Activated T-helper 2 cell treated with anti-CD3 and anti-CD28 coated beads, Interferon-gamma antibody, Interleukin-2, Interleukin-4, amounts not matched to agents 10 μg/mL and 5 μg/mL and 100 μg/mL, durations not matched to agents 14 hours and 24 hours and 36 hours (primary cell): ENCODE measurements at places on chromosomes 16 and 17. TPM values are rescaled to one million over a fixed set of nuclear protein-coding genes. Genes with fewer than 3 reads are reported as not detected.

DNA sequence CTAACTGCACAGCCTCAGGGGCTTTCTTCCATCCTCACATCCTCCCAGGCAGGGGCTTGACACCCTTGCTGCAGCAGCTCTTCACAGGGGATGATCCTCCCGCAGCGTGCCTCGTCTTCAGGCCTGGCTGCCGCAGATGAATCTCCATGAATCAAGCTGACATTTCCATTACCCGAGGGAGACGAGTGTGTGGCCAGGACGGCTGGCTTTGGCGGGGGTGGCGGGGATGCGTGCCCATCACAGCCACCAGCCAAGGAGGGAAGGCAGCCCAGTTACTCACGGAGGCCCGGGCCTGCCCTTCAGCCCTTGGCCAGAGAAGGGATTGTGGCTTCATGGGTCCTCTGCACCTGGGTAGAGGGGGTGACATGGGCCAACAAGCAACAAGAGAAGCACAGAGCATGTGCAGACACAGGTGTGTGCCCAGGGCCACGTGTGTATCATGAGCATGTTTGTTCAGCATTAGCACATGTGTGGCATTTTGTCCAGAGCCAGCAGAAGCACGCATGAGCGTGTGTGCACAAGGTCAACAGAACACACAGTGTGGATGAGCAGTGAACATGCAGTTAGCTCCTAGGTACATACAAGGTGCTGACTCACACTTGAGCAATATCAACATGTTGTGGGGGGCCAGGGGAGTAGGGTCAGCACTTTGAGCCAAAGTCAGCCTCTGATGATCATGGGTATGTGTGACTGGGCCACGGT lies 236.4 kb downstream of the KATNIP start:
- no peaks in the 10 kb centered on the region for H3K36me3 ChIP-seq
- no peak for DNase-seq
- H3K4me3 ChIP-seq: no peak overlapping the region
- H3K27ac ChIP-seq: no peak overlapping the region
- H3K4me1 ChIP-seq: no peaks in the 10 kb centered on the region

- DNase-seq: no peak
- no peaks in the 10 kb centered on the region for H3K27me3 ChIP-seq
- peaks cover 28% of the 10 kb centered on the region for H3K36me3 ChIP-seq
- H3K4me1 ChIP-seq: no peaks in the 10 kb centered on the region
- no peak overlapping the region for H3K27ac ChIP-seq
- no peak overlapping the region for H3K4me3 ChIP-seq
Measured at GRCh38 chr16:8887431-8887765, 5.2 kb downstream of the LITAFD start.

GRCh38 chr16:89811321-89811720 lies 5.1 kb downstream of the FANCA start:
- H3K27me3 ChIP-seq: no peaks in the 10 kb centered on the region
- H3K27ac ChIP-seq: no peak overlapping the region
- peaks cover 17% of the 10 kb centered on the region for H3K4me1 ChIP-seq
- H3K36me3 ChIP-seq: peaks cover 38% of the 10 kb centered on the region
- H3K4me3 ChIP-seq: no peak overlapping the region

DNA sequence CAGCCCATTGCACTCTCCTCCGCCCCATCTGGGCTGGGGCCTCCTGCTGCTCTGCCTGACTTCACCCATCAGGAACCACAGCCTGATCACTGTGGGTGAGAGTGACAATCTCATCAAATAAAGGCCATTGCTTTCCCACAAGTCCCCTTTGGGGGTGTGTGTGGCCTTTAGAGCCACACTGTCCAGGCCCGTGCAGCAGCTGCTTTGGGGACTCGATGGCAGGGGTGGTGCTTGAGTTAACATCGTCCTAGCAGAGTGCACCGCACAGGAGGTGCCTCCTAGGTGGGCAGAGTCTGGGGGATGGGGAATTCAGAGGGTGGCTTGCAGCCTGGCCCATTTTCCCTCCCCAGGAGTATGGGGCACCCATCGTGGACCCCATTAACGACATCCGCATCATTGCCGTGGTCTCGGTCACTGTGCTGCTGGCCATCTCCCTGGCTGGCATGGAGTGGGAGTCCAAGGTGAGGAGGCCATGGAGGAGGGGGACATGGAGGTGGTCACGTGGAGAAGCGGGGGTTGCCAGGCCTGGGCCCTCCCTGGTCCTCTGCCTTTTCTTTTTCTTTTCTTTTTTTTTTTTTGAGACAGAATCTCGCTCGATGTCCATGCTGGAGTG lies 5.4 kb downstream of the SLC12A3 start:
- no peaks in the 10 kb centered on the region for H3K36me3 ChIP-seq
- peaks cover 5% of the 10 kb centered on the region for H3K4me1 ChIP-seq
- DNase-seq: no peak
- H3K27me3 ChIP-seq: no peaks in the 10 kb centered on the region
- no peak overlapping the region for H3K27ac ChIP-seq
- no peak overlapping the region for H3K4me3 ChIP-seq

DNA sequence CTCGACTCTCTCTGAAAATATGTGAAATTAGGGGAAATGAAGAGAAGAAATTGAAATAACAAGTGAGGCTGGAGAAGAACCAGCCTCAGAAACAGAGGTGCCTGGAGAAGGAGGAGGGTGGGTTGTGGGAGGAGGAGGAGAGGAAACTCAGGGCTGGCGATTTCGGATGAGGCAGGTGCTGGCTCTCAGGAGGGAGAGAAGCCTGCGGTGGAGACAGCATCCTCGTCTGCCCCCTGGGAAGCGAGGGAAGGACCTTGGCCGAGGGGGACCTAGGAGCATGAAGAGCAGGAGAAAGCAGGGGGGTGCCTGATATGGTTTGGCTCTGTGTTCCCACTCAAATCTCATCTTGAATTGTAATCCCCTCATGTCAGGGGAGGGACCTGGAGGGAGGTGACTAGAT lies 264.7 kb upstream of the TNRC6C start:
- no peak overlapping the region for H3K4me3 ChIP-seq
- H3K36me3 ChIP-seq: no peaks in the 10 kb centered on the region
- DNase-seq: no peak
- H3K27ac ChIP-seq: no peak overlapping the region
- peaks cover 20% of the 10 kb centered on the region for H3K27me3 ChIP-seq

DNA sequence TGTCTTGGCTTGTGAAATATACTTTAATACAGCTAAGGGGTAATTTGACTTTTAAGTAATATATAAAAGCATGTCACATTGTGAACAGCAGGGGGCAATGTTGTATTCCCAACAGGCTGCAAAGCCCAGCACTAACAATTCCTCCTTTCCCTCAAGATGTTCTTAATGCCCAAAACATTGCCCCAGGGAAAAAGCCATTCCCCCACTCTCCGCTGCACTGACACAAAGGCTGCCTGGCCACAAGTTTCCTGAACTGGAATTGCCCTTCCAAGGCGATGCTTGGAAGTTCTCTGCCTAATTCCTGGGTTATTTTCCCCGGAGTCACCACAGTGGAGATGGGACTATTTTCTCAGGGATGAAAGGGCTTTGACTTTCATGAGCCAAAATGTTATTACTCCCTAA lies 27.2 kb downstream of the CLEC16A start:
- H3K27ac ChIP-seq: peak overlapping the region; percentile 55
- no peaks in the 10 kb centered on the region for H3K27me3 ChIP-seq
- no peak for DNase-seq
- H3K36me3 ChIP-seq: peaks cover 62% of the 10 kb centered on the region
- peaks cover 58% of the 10 kb centered on the region for H3K4me1 ChIP-seq
- no peak overlapping the region for H3K4me3 ChIP-seq

- H3K27ac ChIP-seq: no peak overlapping the region
- peaks cover 9% of the 10 kb centered on the region for H3K4me1 ChIP-seq
- peaks cover 9% of the 10 kb centered on the region for H3K27me3 ChIP-seq
- H3K4me3 ChIP-seq: no peak overlapping the region
- H3K36me3 ChIP-seq: no peaks in the 10 kb centered on the region
- DNase-seq: no peak
Measured at GRCh38 chr17:63914471-63914870, 3.4 kb upstream of the CSHL1 start.

DNA sequence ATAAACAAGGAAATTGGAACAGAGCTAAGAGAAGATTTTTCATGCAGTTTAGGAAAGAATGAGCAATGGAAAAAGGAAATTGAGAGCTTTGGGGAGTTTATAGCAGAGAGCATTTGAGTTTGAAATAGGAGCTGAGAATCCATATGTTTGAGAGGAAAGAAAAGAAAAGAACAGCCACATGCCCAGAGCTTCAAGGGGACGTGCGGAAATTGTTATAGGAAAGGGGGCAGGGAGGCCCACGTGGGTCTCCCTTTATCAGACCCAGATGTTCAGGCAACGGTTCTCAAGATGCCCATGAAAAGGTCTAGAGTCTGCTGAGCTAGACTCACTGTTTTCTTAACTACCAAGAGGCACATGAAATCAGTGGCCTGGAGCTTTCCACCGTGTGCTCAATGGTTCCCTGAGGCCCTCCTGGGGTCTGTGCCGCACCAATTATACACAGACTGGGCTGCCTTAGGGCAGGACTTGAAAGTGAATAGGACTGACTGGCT lies 31.2 kb downstream of the CHD9 start:
- no peak overlapping the region for H3K27ac ChIP-seq
- no peaks in the 10 kb centered on the region for H3K36me3 ChIP-seq
- DNase-seq: no peak
- H3K27me3 ChIP-seq: no peaks in the 10 kb centered on the region
- peaks cover 11% of the 10 kb centered on the region for H3K4me1 ChIP-seq

GRCh38 chr16:54033747-54034146 lies 252.8 kb downstream of the IRX3 start:
- no peak overlapping the region for H3K4me3 ChIP-seq
- H3K27ac ChIP-seq: no peak overlapping the region
- H3K4me1 ChIP-seq: no peaks in the 10 kb centered on the region
- DNase-seq: no peak

DNA sequence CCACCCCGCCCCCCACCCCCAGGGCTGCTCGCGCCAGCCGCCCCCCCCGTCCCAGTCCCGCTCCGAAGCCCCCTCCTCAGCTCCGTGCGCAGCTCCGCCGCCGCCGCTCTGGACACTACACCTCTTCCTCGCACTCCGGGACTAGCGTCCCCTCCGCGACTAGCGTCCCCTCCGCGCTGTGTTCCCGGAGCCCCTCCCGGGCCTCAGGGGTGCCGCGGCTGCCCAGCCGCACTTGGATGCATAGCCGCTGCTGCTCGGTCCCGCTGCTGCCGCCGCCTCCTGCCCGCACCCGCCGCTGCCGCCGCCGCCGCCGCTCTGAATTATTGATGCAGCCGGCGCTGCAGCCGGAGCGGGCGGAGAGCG lies at the start of gene CBLN1:
CBLN1 (minus strand) TSS at position 359 of the 363 bp plus-strand sequence. CDS start 373 bp downstream, outside the sequence.
- peak within 1 kb of the TSS; percentile 66 for H3K4me3 ChIP-seq
- H3K27me3 ChIP-seq: peaks cover 74% of the 10 kb centered on the region
- peaks cover 3% of the 10 kb centered on the region for H3K36me3 ChIP-seq
- peaks cover 5% of the 10 kb centered on the region for H3K4me1 ChIP-seq
- no peak within 1 kb of the TSS for H3K27ac ChIP-seq
- DNase-seq: no peak

- H3K27me3 ChIP-seq: no peaks in the 10 kb centered on the region
- DNase-seq: no peak
- H3K4me3 ChIP-seq: no peak overlapping the region
- H3K4me1 ChIP-seq: no peaks in the 10 kb centered on the region
Measured at GRCh38 chr16:35910409-35910808, 2451.0 kb downstream of the TP53TG3F start.

- peaks cover 5% of the 10 kb centered on the region for H3K27me3 ChIP-seq
- no peak overlapping the region for H3K4me3 ChIP-seq
- H3K4me1 ChIP-seq: no peaks in the 10 kb centered on the region
- no peak overlapping the region for H3K27ac ChIP-seq
- no peak for DNase-seq
Measured at GRCh38 chr17:28973425-28973824, 22.1 kb upstream of the PHF12 start.

DNA sequence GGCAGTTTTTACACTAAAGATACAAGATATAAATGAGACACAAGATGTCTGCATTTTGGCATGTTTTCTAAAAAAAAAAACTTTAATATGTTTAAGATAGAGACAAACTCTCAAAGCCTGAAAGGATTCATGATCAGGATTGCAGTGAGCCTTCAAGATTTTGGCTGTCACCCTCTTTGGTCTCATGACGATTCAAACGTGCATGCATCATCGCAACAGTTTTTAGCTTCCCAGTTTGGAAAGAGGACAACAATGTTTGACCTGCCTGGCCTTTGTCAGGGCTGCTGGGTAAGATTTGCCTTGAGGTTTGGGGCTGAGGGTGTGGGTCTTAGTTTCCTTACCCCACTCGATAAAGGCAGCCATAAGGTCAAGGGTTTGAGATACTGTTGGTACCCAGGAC lies 134.1 kb downstream of the RGS9 start:
- H3K27me3 ChIP-seq: peaks cover 4% of the 10 kb centered on the region
- DNase-seq: no peak
- no peak overlapping the region for H3K4me3 ChIP-seq
- peaks cover 2% of the 10 kb centered on the region for H3K4me1 ChIP-seq
- no peak overlapping the region for H3K27ac ChIP-seq

- DNase-seq: no peak
- no peak overlapping the region for H3K4me3 ChIP-seq
- H3K4me1 ChIP-seq: no peaks in the 10 kb centered on the region
- H3K36me3 ChIP-seq: no peaks in the 10 kb centered on the region
Measured at GRCh38 chr16:58850019-58850677, 116.0 kb upstream of the GOT2 start.

DNA sequence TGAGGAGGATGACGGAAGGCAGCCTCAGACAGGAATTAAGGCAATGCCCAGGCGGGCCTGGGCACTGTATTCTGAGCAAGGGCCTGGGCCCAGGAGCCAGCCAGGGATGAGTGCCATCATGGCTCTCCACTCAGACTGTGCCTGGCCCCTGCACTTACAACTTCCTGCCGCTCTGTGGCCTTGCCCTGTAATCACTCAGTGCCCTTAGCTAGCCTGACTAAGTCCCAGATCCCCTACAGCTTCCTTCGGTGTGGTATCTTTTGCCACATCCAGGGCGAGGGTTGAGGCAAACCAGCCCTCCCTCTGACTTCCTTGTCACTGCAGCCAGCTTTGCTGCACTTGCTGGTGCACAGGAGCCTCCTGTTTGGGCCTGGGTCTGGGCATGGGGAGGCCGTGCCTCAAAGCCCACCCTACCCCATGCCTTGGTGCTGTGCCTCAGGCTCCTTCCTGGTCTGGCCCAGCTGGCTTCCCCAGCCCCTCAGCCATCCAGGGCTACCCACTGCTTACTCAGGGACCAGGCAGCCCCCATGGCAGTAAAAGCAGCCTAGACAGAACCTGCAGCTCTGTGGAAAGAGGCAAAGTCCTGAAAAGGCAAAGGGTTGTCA lies 9.3 kb downstream of the SLC46A1 start:
- H3K27me3 ChIP-seq: no peaks in the 10 kb centered on the region
- peaks cover 23% of the 10 kb centered on the region for H3K36me3 ChIP-seq
- no peak overlapping the region for H3K4me3 ChIP-seq
- no peaks in the 10 kb centered on the region for H3K4me1 ChIP-seq
- DNase-seq: no peak

- no peak for DNase-seq
- peaks cover 26% of the 10 kb centered on the region for H3K36me3 ChIP-seq
- no peaks in the 10 kb centered on the region for H3K27me3 ChIP-seq
- H3K4me1 ChIP-seq: peaks cover 69% of the 10 kb centered on the region
- H3K27ac ChIP-seq: peak overlapping the region; percentile 88
Measured at GRCh38 chr16:50696575-50697420, 3.4 kb downstream of the NOD2 start.

ZNF287 gene
- total RNA-seq: 6.0 and 7.9 TPM in 2 replicates

CES1 gene
- total RNA-seq: not detected in 2 replicates

PRSS33 gene
- not detected in 2 replicates for total RNA-seq

OSGIN1 gene
- 1.4 and 2.1 TPM in 2 replicates for total RNA-seq

ABCC11 gene
- 0.05 and 0.09 TPM in 2 replicates for total RNA-seq

TBCD gene
- total RNA-seq: 120 and 125 TPM in 2 replicates
